Inflammatory macrophage (primary cell): ENCODE measurements at places on chromosomes 16 and 17.
A peak's percentile ranks its signal among the peaks of the same experiment; 100 is the strongest.

DNA sequence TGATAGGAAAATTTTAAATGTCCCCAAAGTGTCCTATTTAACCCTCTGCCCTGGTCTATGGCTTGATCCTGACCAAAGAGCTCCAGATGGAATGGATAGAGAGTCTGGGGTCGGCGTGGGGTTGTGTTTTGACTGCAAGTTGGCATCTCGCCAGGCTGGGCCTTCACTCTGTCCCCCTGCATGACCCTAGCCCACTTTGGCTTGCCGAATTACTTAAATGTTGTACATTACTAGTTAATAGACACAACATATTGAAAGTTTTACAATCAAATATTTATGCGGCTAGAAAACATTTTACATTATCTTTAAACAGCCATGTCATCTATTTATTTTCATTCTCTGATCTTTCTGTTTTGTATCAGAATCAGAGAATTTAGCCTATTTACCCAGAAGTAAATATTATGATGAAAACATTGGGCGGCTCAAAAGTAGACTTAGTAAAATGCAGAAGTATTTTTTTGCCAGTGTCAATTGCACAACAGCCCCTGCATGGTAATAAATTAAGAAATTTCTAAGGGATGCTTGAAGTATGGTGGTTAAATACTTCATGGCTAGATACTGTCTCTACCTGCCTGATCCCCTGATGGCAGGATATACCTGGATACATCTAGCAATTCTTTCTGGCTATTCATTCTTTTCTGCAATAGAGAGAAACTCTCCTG lies 18.8 kb upstream of the MYOCD start:
- DNase-seq = peak; percentile 9

DNA sequence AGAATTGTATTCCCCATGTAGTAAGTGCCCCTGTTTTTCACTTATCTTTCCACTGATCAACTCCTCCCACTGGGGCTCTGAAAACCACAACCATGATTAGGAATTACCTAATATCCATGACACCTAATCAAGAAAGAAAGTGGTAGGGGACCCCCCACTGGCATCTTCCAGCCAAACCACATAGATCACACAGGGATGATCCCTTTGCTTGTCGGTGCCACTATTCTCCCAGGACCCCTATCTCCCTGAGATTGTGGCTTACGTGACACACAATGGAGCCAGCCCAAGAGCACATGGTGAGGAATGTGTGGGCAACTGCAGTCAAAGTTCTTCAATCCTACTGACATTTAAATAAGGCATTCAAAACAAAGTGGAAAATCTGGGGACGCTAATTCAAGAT lies 17.6 kb upstream of the DNAH9 start:
- DNase-seq = no peak

- no peak for DNase-seq
These were observed 90.3 kb downstream of the GOSR1 start for GRCh38 chr17:30567231-30568116.

GRCh38 chr17:78306913-78307312 lies 53.0 kb downstream of the SOCS3 start:
- peak; percentile 57 for DNase-seq

DNA sequence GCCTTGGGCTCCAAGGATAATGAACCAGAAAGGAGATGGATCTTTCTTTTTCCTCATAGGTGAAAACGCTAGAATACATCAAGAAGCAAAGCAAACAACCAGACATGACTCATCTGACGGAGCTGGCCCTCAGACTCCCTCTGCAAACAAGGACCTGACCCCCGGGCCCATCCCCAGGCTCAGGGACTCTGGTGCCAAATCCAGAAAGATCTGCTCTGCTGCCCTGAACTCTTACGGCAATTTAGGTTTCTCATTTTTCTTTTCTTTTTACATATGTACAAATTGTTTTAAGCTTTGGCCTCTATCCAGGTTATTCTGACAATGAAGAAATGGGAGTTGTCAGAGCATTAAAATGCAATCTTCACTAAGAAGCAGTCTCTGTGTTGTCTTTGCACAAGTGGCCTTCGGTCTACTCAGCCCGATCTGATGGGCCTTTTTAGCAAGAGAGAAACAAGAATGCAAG lies 17.7 kb downstream of the KNOP1 start:
- no peak for DNase-seq

DNA sequence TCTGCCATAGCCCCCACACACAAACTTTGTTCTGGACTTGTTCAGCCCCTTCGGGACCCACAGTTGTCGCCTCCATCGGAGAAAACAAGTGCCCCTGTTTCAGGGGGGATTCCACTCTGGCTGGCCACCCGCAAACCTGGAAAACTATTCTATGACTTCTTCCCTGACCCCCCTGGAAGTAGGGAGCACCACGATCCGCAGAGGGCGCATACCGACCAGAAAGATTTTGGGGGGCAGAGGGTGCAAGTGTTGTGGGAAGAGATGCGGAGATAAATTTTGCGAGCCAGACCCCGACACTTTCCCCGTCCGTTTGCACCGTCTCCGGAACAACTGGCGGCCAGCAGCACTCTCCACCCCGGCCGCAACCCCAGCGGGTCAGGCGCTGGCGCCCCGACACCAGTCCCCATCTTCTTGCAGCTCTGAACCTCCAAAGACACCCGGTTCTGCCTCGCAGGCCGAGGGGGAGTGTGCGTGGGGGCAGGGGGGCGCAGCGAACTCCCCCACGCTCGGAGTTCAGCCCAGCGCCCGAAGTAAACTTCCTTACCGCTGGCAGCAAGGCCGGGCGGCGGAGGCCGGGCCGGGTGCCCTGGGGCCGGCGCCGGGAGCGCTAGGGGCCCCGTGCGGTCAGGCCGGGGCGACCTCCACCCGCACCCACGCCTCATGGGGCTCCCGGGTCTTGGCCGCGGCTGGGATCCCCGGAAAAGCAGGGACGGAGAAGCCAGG lies 744 bp downstream of the SALL1 start:
- DNase-seq = no peak

DNA sequence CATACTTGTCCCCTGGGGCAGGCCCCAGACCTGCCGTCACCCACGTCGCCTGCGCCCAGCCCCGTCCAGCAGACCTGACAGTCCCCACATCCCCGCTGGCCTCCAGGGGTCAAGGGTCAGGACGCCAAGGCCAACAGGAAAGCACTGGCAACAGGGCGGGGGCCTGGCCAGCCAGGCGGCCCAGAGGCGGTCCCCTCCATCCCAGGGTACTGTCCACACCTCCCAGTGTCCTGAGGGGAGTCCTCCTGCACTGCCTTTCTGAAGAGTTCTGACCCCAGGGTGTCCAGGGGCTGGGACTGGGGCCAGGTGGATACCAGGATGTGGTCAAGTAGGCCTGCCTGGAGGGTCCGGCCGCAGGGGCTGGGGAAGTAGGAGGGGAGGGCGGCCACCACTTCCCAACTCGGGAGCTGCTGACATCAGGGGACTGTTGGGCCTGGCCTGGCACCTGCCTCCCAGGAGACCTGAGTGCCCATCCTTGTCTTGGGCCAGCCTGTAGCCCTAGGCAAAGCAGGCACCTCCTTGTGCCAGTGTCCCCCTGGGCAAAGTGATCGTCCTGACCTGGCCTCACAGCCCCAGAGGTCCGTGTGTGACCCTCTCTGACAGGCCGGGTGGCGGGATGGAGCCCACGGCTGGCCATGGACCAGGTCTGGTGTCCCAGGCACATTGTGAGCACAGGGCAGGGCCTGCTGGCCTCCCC lies 6.7 kb upstream of the AXIN1 start:
- no peak for DNase-seq

DNA sequence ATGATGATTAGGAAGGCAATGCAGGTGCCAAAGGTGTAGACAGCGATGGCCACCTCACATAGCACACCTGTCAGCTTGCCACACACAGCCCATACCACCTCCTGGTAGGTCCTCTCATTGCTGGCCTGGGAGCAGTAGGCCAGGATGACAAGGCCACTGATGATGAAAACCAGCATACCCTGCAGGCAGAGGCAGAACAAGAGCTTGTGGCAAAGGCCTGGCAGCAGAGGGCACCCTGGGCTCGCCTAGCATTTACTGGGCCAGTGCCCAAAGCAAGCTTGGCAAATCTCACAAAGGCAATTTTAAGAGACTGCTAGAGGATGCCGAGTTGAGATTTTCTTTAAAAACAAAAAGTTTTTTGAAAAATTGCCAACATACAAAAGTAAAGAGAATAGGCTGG lies 5.9 kb downstream of the SLC38A7 start:
- no peak for DNase-seq

GRCh38 chr17:28258347-28258887 lies 60.6 kb upstream of the TMEM97 start:
- no peak for DNase-seq

- peak; percentile 81 for DNase-seq
These were observed at the start of gene MVP for GRCh38 chr16:29820271-29820701. Gene MVP, plus strand, starts transcription at chr16:29820462. Its CDS starts 10,088 bp downstream, at chr16:29830550.
